Stimulated activated CD8-positive, alpha-beta memory T cell treated with anti-CD3 and anti-CD28 coated beads, Interleukin-4, amount 100 ng/mL, for 1 hour (primary cell): ENCODE measurements at places on chromosomes 2 and 18.

DNA sequence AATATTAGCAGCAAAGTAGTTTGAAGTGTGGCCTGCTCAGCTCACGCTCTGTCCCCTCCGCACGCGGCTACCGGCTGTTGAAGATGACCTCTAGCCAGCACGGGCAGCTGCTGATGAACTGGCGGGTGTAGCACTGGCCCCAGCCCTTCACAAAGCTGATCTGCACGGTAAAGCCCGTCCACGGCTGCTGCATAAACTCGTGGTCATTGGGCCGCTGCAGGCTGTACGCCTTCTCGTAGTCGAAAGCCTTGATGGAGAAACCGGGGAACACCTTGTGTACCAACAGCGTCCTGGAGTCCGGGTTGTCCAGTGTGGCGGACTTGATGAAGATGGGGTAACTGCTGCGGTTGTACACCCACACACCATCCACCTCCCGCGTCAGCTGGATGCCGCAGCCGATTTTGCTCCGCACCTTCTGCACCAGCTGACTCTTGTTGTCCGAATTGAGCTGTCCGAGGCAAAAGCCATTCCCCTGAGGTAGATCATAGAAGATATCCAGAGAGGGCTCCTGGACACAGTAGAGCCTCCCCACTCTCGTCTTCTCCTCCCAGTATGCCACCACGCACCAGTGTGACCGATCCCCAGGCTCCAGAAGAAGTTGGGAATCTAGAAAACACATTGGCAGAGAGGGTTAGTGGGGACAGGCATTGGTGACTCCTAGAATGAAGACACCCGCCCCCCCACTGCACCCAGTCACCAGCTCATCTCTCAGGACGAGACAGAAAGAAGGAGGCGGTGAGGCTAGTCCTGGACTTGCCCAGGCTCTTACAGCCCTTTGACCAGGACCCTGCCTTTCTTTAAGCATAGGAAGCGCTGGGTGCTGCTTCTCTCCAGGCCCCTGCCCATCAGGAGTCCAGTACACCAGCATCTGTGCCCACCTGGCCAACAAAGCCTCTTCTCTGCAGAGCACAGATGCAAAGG lies 29.2 kb downstream of the SMAD7 start:
- DNase-seq = no peak

- no peak for DNase-seq
Observed at GRCh38 chr2:133097666-133098065, 427.7 kb upstream of the LYPD1 start.

- DNase-seq = no peak
Observed at GRCh38 chr18:50293039-50293438, 5.5 kb upstream of the CXXC1 start.

- no peak for DNase-seq
Observed at GRCh38 chr2:172447811-172448493, 20.6 kb downstream of the ITGA6 start.

GRCh38 chr2:86143307-86143706 lies 37.3 kb downstream of the PTCD3 start:
- DNase-seq = no peak

- DNase-seq = no peak
Observed at GRCh38 chr18:79963658-79964329, 649 bp upstream of the HSBP1L1 start.

GRCh38 chr2:61380056-61380881 lies 90.6 kb downstream of the USP34 start:
- DNase-seq = no peak

GRCh38 chr2:120177001-120177621 lies 46.1 kb downstream of the TMEM185B start:
- DNase-seq = peak; percentile 44

- DNase-seq = no peak
Observed at GRCh38 chr2:106117347-106117746, 76.8 kb downstream of the UXS1 start.

DNA sequence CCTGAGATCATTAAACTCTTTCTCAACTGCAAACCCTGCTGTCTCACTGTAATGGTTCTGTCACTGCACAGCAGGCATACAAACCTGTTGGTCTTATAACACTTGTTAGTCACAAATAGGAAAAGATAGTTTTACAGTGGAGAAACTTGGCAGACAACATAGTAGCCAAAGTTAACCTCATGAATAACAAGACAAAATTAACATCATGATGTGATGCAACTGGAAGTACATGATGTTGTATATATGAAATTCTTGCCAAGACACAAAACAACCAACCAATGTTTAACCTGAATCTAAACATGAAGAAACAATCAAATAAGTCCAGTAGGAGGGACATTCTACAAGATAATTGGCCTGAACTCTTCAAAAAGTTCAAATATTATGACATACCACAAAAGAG lies 189.3 kb downstream of the RNF152 start:
- no peak for DNase-seq

DNA sequence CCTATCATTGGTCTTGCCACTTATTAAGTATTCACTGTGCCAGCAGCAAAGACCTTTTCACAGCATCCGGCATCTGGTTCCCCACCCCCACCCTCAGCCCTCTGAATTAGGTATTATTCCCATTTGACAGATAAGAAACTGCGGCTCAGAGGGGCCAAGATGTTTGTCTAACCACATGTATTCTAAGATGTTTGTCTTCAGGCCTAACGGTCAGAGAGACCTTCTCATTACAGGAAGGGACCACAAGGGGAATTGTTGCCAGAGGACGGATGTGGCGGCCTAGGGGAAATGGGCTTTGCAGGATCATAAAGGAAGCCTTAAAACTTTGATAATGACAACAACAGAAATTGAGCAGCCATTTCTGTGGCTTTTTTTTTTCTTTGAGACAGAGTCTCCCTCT lies 16.6 kb downstream of the NPPC start:
- no peak for DNase-seq

DNA sequence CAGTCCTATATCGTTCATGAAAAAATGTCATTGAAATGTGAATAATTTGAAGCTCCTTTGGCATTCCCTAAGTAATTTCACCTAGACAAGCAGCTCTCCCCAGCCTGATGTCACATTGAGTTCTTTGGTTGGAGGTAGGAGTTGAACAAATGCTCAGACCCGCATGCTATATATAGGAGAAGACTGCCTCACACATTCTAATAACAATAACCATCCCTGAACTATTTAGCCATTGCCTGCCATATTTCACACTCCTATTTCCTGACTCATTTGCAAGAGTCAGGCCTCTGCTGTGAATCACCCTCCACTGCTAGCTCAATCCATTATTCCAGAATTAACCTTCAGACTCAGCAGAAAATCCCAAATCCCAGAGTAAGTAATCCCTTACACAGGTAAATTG lies 256.6 kb upstream of the ACVR2A start:
- DNase-seq = no peak

DNA sequence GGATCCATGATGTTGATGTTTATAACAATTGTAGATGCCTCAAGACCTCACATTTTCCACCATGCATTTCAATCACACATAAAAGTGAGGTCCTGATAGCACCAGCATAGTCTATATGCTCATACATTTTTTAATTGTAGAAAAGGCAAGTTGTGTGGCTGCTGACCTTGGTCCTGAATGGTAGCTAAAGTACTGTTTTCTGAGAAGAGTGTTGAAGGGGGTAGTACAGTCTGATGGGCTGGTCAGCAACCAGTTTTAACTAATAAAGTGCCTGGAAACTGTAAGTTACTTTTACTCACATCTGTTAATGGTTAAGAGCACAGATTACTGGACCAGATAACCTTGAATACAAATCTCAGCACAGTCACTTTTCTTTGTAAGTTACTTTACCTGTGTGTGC lies 15.9 kb downstream of the ZNF638 start:
- no peak for DNase-seq

DNA sequence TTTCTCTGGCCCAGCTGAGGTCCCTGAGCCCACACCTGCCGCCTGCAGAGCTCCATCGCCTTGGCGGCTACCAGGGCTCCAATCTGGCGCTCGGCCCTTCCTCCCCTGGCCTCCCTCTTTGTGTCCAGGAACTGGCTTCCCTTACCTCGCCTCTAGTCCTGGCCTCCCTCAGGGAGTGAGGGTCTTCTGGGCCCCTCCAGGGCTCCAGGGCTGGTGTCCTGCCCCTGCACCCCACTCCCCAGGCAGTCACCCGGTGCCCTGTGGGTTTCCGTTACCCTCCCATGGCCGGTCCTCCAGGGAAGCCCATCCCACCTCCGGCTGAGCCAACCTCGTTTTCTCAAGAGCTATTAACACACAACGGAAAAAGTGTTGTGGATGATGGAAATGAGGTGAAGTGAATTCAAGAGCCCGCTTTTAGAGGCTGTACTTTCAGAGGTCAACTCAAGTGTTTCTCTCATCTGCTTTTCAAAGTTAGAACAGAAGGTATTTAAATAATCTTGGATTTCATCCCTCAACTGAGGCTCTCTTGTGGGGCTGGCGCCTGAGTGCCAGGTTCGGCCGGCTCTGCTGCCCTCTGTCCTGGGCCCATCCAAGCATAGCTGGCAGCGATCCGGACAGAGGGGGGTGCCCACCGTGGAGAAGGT lies 131.9 kb downstream of the ASB1 start:
- DNase-seq = no peak

GRCh38 chr2:102074152-102074783 lies 68.3 kb upstream of the IL1R1 start:
- DNase-seq = no peak

- no peak for DNase-seq
Observed at GRCh38 chr2:20618468-20618885, 32.4 kb downstream of the HS1BP3 start.

DNA sequence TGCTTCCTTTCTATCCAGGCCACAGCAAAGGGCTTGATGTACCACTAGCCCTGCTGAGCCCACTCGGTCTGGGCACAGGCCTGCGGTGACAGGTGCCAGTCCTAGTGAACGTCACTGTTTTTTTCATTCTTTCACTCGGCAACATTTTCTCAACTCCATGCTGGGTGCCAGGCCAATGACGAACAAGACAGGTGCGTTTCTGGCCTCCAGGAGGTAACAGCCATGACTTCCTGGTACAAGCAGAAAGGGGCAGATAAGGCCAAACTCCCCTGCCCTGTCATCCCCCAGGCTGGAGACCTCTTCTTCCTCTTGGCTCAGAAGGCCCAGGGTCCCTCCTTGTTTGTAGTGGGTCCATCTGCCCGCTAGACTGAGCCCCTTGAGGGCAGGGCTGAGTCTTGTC lies 55.7 kb upstream of the OTOF start:
- DNase-seq = no peak

- DNase-seq = peak; percentile 43
Observed at GRCh38 chr2:222690564-222691200, 19.2 kb downstream of the MOGAT1 start.

- peak; percentile 17 for DNase-seq
Observed at GRCh38 chr2:11123856-11124759, 31.2 kb upstream of the SLC66A3 start.

DNA sequence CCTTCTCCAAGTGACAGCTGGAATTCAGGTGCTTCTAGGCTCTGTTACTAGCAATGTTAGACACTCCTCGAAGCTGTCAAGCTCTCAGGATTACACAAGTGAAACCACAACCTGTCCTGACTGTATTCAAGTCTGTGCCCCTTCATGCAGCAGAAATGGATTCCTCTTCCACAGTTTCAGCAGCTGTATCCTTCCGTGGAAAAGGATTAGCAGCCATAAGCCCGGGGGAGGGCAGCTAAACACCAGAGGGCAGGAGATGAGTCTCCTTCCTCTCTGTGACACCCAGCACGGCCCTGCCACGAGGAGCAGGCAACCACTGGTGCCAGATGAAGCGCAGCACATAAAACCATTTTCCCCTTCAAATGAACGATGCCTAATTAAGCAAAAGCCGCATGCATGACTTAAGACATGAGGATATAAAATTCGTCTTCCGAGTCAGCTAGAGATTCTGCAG lies 1.2 kb downstream of the ST3GAL5 start:
- DNase-seq = peak; percentile 24

- DNase-seq = no peak
Observed at GRCh38 chr2:158460632-158461297, 4.0 kb downstream of the PKP4 start.

GRCh38 chr2:25480561-25480960 lies 138.8 kb upstream of the DNMT3A start:
- no peak for DNase-seq

- DNase-seq = no peak
Observed at GRCh38 chr2:127953128-127953718, 67.5 kb upstream of the AMMECR1L start.

DNA sequence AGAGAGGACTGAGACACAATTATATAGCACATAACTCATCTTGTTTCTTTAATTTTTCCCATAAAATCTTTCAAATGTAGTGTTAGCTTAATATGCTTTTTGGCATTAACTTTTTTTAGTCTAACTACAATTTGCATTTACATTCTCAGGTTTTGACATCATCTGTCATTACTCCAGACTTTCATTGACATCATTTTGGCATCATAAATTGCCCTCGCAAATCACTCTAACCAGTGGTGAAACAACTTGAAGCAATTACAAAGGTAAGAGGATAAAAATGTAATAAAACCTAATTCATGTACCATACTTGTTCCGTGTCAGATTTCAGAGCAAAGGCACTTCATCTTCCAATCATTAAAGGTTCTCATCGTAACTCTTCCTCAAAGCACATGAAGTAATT lies 41.4 kb downstream of the RFX8 start:
- no peak for DNase-seq

DNA sequence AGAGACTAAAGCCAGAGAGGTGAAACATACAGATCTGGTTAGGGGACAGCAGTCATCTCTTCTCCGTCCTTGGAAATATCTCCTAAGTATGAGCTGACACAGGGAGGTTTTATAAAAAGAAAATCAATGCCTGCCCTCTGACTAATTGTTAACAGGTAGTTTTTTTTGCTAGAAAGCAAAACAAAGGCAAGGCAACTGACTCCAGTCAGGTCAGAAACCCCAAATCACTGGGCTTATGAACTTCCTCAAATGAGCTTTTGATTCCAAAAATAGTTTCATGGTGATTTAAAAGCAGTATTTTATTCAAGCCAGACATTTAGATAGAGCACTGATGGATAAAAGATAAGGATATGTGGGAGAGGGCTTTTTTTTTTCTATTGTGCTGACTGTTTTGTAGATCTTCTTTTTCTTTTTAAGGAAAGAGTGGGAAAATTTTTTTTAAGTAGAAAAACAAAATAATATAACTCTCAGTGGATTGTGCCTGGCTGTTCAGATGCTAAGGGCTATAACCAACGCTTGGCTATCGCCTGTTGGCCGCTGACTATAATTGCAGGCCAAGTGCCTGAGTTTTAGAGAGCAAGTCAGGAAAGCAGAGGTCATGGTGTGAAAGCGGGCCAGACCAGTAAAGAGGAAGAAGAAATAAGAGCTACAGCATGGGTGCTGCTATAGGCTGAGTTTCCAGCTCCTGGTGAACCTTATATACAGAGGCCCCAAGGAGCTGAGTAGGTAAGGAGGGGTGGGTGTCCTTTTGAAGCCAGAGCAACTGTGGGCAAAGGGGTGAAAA lies 44.9 kb downstream of the MRPL35 start:
- DNase-seq = no peak
